Astrocyte of the hippocampus (primary cell): ENCODE measurements at places on chromosomes 6 and 20.
A peak's percentile ranks its signal among the peaks of the same experiment; 100 is the strongest.

- DNase-seq = peak; percentile 79
Observed at GRCh38 chr6:108562503-108562993, 1.8 kb downstream of the FOXO3 start.

GRCh38 chr6:104541411-104541810 is 318.3 kb downstream of the HACE1 start:
- no peak for DNase-seq

GRCh38 chr6:91155129-91155785 is 568.4 kb upstream of the MAP3K7 start:
- DNase-seq = no peak

DNA sequence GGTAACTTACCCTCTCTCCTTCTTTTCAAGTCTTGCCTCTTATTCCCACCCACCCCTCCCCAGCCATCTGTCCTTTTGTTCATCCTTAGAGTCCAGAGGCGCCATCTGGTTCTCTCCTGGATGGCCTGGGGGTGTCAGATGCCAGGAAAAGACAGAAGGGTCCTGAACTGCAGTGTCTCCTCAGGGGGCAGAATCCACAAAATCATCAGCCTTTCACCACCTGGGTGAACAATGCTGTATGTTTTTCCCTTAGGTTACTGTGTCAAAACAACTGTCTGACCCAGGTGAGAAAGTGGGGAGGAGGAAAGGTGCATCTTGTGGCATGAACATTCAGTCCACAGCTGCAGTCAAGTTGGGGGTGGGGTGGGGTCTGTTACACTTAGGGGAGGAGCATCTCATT is 47.9 kb upstream of the FYN start:
- DNase-seq = no peak

- DNase-seq = no peak
Observed at GRCh38 chr6:107398001-107398400, 61.4 kb downstream of the PDSS2 start.

DNA sequence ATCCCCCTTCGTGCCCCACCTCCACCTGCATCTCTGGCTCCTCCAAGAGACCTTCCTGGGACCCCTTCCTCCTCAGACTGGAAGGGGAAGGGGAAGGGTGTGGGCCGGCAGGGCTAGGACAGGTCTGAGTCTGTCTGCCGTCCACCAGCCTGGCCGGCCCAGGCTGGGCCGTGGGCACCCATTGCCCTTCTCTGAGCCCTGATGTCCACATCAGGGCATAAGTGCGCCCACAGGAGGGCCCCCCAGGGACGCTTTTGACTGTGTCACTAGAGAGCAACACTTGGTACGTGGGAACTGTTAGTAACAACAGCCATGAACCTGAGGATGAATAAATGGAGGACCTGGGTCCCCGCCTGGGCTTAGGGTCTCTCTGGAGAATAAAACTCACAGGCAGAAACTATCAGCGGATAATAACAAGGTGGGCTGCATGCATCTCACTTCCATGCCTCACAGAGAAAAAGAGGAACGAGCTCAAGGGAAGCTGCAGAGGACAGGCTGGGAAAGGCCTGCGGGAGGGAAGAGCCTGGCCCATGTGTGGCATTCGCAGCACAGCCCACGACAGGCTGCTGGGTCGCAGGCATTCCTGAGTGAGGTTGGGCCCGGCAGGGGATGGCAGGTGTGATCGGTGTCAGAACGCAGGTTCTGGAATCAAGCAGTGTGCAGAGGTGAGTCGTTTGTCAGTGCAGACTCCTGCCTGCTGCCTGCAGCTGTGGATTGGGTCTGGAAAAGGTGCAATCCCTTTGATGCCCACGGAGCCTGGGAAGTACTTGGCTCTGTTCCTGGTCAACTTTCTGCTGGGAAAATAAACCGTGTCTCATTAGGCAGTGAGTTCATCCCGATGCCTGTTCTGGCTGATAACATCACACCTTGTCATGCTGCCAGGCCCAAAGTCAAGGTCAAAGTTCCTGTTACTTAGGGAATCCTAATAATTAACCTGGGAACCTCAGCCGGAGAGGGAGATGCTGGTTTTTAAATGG is 60.9 kb downstream of the BCAS4 start:
- peak; percentile 45 for DNase-seq

DNA sequence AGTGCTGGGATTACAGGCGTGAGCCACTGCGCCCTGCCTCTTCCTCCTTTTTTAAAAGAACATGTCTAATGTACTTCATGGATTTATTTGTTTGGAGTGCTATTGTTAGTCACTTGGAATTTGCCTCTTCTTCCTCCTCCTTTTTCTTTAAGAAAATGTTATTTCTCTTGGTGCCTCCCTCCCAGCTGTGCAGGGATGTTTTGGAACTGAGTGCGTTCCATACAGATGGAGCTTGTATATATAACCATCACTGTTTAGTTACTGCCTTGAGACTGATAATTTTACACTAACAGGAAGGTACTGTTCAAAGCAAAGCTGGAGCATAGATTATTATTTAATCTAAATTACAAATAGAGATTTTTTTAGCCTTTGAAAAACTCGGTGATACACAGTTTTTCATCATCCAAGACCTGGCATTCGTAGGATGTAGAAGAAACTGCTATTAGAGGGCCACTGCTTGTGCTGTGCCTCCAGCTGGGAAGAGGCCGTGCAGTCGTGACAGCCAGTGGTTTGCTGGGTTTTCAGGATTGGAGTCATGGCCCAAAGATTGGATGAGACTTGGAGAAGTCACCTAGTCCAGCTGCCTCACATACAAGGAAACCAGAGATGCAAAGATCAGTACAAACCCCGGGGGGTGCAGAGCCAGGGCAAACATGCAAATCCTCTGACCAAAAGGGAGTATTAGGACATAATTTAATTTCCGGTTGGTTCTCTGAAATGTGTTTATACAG is 123.1 kb downstream of the PLEKHG1 start:
- no peak for DNase-seq

DNA sequence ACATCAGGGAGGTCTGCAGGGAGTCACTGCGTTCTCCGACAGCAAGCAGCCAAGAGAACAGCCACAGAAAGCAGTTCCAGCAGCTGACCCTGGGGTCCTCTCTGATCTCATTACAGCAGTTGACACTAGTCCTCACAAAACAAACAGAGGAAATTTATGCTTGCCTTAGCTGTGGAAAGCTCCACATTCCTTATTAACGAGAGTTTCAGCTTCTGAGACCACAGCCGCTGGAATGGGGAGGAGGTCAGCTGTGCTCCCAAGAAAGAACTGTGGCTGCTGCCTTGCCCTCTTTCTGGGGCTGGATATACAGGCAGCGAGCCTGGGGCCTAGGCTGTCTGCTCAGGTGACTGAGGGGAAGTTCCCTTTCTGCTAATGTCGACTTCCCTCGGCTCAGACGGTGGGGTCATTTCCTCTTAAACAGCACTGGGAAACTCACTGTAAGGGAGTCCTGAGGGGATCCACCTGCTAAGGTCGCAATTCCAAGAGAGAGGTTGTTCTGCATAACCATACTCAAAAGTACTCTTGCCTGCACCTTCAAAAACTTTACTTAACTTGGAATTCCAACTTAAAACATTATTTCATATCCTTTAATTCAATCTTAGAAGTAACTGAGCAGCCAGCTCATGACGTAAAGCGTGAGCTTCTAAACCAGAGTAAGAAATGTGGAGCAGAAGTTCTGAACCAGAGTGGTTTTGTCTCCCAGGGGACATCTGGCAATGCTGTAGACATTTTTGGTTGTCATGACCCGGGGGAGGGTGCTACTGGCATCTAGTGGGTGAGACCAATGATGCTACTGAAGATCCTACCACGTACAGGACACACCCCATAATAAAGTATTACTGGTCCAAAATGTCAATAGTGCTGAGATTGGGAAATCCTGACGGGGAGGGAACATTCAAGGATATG is 80.3 kb downstream of the BACH2 start:
- peak; percentile 92 for DNase-seq

GRCh38 chr6:21931641-21932335 is 338.2 kb downstream of the SOX4 start:
- peak; percentile 78 for DNase-seq

GRCh38 chr6:151082079-151082478 is 157.7 kb upstream of the AKAP12 start:
- no peak for DNase-seq

DNA sequence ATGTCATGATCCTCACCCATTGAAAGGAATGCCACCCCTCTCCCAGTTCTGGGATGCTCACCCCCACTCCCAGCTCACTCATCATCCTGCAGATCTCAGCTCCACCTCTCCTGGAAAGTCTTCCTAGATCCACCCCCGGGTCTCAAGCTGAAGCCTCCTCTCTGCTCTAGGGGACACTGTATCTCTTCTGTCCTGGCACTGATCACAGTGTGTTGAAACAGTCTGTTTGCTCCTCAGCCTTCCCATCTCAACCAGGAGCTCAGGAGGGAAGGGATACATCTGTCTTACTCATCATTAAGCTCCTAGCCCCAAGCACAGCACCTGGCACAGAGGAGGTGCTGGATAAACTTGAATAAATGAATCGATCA is 80.1 kb downstream of the MRPL14 start:
- DNase-seq = no peak

GRCh38 chr20:62516338-62516737 is 40.5 kb upstream of the GATA5 start:
- DNase-seq = no peak

- no peak for DNase-seq
Observed at GRCh38 chr20:5002077-5002413, 735 bp upstream of the SLC23A2 start.

- DNase-seq = no peak
Observed at GRCh38 chr6:14017626-14018475, 93.1 kb downstream of the RNF182 start.

GRCh38 chr6:24497254-24497970 is 2.6 kb downstream of the ALDH5A1 start:
- no peak for DNase-seq

DNA sequence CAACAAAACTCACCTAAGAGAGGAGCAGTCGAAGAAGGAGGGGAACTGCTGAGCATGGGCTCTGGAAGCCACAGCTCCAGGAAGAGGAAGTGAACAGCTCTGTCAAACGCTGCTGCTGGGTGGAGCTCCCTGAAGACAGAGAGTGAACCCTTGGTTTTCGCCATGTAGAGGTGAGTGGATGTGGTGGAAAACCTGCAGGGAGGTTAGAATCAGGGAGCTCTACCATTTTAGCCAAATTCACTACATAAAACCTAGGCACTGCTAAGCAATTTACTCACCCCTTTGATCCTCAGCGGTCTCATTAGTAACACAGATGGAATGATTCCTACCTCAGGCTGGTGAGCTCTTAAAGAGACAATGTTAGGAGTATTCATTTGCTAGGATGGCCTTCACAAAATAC is 19.4 kb upstream of the TFAP2A start:
- no peak for DNase-seq

- no peak for DNase-seq
Observed at GRCh38 chr20:32411955-32412706, 54.0 kb downstream of the ASXL1 start.

GRCh38 chr6:15842727-15843117 is 179.9 kb upstream of the DTNBP1 start:
- no peak for DNase-seq

DNA sequence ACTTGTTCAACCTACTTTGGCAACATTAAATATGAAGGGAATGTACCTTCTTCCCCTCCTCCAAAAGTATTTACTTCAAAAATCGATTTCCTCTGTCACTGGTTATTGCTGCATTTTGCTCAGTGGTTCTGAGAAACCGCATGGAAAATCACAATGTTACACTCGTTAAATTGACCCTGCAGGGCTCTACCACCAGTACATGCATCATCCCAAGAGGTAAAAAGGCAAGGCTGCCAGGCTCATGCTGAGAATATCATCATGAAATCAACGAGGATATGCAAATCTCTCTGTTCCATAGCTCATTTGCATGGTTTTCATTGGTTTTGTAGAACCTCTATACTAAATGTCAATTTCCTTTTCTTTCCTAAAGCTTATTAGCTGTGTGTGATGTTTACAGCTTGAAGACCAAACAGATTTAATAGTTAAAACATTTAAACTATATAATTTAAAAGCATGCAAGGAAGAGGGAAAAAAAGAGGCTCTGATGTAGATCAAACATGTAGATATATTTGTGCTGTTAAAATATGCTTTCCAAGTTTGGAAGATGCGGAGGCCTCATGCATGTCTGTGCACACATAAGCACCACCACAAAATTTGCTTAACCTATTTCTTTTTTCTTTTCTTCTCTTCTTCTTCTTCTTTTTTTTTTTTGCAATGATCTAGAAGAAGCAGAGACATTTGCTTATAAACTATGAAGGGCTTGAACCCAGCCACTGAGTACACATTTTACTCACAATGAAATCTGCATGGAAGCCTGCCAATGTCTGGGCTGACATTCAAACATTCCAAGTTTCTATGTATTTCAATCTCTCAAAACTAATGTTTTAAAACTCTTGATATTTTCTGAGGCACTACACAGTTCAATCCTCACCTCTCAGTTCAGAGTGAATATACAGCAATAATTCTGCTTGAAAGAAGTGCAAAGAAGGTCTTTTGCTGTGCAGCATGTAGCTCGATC is 194.0 kb downstream of the GMPR start:
- peak; percentile 68 for DNase-seq

GRCh38 chr6:93785694-93786030 is 366.3 kb upstream of the EPHA7 start:
- no peak for DNase-seq

DNA sequence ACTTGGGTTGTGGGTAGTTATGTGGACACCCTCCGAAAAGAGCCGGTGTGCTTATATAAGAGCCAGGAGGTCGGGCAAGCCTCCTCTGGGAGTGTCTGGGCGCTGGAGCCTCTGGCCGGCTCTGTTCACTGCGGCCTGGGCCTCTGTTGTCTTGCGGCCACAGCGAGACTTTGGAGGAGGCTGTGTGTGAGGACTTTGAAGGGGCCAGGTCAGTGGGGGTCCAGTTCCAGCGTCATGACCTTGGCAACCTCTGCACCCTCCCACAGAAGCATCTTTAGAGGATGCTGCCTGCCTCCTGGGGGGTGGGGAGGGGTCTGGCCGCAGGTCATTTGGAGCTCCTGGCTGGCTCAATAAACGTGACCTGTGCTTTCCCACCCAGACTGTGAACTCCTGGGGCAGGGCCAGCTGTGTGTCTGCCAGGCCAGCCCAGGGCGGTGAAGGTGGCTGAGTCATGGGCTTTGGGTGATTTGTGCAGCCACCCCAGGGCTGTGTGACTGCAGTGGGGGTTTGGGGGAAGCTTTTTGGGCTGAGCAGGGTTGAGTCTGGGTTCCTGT is 1.2 kb downstream of the TCEA2 start:
- DNase-seq = peak; percentile 75

GRCh38 chr20:63119963-63120807 is 95.7 kb downstream of the YTHDF1 start:
- no peak for DNase-seq

DNA sequence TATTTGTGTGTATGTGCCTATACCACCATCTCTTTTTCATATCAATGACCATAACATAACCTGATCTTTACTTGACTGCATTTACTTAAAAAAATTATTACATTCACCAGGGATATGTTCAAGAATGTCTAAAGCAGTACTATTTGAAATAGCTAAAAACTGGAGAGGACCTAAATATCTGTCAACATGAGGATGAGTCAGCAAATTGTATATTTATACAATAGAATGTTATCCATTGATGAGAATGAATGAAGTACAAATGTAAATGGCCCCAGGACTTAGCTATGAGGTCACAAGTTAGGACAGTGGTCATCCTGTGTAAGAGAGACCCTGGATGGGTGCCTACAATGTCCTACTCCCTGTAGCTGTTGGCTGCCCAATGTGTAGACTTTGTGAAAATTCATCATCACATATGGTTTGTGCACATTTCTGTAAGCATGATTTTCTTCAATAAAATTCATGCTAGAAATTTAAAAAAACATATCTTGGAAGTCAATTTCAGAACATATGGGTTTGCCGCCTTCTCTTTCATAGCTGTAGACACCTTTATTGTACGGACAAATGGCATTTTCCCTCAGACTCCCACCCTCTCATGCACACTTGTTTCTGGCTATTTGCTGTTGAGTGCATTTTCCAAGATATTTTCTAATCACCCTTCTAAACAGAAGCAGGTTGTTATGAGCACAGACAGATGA is 202.4 kb downstream of the CDH26 start:
- no peak for DNase-seq
